ENCODE measurements at places on chromosomes 3 and 15.

- DNase-seq, result no peak
Observed at GRCh38 chr3:184230603-184231528, 1.5 kb downstream of the VWA5B2 start.

DNA sequence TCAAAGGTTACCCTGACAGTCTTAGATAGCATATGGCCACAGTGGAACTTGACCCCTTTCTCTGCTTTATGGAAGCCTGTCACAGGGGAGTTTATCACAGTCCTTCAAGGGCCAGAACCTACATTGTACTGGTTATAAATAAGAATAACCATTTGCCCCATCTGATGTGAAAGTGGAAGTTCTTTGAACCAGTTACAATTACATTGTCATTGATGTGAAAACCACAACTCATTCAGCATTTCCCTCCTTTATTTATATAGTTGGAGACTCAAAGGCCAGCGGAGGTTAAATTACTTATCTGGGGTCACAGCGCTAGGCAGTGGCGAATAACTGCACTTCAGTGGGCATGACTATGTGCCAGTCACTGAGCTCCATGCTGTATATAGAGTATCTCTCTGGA is 60.5 kb upstream of the TBC1D5 start:
- no peak for DNase-seq

GRCh38 chr15:52822475-52822874 is 32.3 kb upstream of the ONECUT1 start:
- DNase-seq, result no peak

DNA sequence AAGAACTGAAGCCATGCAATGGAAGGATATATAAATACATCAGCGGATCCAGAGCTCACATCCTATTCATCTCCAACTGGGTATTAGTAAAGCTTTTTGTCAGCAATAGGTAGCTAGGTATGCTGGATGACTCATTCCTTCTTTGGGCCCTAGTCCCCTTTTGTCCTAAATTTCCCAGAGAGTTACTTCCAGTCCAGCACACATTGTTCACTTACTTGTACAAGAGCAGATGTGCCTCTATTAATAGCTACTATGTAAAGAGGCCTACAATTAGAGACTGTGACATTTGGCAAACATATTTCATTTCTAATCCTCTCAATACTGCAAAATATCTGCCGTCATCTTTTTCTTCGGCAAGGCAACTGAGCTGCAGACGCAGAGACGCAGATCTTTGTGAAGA is 1.7 kb upstream of the SLC4A7 start:
- DNase-seq, result no peak

GRCh38 chr3:114809668-114810413 is 337.2 kb downstream of the ZBTB20 start:
- no peak for DNase-seq

DNA sequence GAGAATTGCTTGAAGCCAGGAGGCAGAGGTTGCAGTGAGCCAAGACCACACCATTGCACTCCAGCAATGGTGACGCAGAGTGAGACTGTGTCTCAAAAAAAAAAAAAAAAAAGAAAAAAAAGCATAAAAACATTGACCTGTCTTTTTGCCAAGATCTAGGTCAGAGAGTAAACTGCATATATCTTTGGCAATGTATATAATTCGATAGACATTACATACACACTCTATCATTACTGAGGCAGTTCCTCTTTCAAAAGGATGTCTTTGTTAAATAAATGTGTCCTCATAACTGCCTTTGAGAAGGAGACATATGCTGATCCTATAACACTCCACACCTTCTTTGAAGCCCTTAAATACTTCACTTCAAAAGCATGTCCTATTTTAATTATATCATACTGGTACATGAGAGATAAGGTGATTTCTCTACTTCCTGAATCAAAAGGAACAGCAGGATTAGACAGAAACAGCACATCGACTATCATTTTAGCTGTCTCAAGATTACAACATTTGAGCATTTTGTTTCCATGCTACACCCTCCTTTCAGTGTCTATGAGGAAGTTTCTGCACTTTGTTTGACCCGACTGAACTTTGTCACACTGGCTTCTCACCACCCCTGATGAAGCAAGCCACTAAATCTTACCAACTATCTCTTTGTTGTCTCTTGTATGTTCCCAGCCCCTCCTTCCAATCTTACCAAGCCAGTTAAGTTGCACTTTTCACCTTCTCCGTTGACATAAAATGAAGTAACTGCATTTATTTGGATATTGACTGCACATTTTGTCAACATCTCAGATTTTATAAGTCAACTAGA is 335.8 kb downstream of the MECOM start:
- no peak for DNase-seq

DNA sequence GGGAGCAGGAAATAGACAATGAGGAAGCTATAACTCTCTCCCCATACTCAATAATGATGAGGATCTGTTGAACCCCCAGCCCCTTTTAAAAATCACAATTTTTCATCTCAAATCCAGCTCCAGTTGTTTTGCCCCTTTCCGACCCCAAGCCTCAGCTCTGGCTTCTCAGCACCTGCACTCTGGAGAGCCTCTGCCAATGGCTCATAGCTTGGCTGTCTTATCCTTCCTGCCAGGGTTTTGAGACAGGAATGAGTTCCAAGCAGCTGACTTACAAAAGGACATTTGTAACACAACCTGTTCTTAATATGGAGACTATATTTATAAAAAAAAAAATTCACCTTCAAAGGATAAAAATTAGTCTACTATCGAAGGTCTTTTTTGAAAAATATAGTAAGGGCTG is 105.9 kb upstream of the NEDD4 start:
- DNase-seq, result no peak

GRCh38 chr3:167859610-167860009 is 124.1 kb downstream of the SERPINI1 start:
- no peak for DNase-seq

DNA sequence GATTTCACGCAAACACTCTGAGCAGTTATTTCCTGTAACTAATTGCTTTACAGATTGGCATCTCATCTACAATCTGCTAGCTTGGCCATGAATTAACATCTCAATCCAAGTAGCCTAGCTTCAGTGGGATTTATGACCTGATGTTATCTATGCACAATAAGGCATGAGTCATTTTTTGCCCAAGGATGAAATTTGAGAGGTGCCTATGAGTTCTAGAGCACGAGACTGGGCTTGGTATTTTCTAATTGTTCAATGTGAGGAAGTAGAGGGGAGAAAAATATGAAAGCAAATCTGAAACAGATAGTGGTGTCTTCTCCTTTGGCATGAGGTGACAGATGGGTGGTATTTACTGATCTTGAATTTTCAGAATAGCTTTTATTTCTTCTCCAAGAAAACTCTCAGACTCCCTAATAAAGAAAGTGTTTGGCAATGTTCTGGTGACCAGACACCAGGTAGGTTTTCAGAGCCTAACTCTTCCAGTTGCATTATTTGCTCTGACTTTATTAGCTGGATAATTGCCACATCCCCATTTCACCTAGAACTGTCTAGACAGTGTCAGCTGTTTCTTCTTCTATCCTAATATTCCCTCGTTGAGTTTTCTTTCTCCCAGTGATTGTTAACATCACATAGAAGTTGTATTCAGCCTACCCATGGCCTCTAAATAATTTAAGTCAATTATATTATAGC is 301.0 kb upstream of the UMPS start:
- peak; percentile 45 for DNase-seq
